Activated naive CD8-positive, alpha-beta T cell treated with anti-CD3 and anti-CD28 coated beads, Interleukin-2, amount 50 U/mL, for 16 hours (primary cell): ENCODE measurements at places on chromosomes 4 and X.

- no peak for DNase-seq
These were observed 14.8 kb upstream of the PAQR3 start for GRCh38 chr4:78953769-78954666.

GRCh38 chr4:40737879-40738278 lies 11.9 kb upstream of the NSUN7 start:
- DNase-seq: no peak

DNA sequence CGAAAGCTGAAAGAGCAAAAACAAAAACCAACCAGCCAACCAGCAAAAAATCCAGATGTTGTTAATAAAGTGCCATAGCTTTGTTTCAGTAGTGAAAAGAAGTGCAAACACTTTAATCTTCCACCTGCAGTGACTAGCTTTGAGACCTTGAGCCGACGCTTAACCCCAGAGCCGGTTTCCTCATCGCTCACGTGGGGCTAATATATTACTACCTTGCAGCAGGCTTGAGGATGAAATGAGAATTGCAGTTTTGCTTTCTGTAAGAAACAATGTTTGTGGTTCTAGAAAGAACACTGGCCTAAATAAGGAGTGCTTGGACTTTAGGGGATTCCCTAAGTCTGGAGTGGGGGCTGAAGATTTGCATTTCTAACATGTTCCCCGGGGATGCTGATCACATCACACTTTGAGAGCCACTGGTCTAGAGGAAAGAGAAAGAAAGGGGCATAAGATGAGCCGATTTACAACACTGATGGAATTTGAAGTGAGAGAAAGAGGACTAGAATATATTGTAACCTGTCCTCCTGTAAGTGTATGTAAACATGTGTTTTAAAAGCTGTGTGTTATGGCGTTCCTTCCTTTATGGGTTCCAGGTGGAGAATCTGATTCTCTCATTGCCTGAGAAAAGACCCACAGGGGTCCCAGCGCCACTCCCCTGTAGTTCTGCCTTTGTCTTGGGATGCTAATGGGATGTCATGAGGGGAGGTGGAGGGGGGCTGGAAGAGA lies 1.4 kb downstream of the FGF2 start:
- no peak for DNase-seq

GRCh38 chr4:38178392-38178995 lies 218.3 kb downstream of the PTTG2 start:
- DNase-seq: no peak

DNA sequence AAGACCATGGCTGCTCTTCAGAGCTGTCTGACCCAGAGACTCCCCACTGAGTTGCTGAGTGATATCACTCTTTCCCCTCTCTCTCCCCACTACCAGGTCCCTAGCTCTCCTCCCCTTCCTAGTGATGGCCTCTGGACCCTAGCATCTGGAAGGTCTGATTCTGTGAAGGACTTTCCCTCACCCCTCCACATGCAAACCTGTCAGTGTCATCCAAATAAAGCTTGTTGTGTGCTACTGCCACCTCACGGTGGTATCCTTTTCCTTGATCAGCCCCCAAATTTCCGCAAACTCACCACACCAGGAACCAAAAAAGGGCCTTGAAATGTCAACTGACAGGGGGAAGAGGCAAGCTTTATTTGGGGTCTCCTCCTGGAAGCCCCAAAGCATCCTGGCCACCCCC lies 500.2 kb downstream of the IDS start:
- DNase-seq: no peak

DNA sequence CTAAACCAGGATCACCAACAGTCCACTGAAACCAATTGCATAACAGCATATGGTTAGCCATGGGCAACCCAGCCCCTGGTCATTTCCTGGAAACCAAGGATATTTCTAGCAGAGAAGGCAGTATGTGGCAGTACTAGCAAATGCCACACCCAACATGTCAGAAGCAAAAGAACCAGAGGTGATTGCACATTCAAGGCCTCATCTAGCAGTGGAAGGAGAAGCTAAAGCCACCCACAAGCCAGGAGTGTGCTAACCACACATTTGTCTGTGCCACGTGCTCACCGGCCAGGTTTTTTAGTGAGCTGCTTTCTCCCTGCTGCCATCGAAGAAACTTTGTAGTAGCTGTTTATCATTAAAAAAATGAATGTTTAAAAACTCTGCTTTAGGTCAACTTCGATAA lies 42.0 kb downstream of the TEC start:
- no peak for DNase-seq

DNA sequence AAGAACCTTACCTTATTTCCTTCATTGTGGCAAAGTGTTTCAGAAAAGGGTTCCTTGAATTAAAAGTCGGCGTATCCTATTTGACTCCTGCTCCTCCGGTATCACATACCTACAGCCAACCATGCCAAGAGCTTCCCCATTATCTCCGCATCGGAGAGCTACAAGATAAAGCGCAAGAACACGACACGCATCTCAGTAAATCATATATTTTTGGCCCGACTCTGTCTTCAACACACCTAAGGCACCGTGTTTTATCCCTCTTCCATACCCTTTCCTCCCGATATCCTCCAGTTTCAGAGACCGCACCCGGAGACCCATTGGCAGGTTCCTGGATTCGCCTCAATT lies 497 bp upstream of the THAP9 start:
- no peak for DNase-seq

- DNase-seq: no peak
These were observed 5.9 kb upstream of the HSD17B10 start for GRCh38 chrX:53440101-53440500.

DNA sequence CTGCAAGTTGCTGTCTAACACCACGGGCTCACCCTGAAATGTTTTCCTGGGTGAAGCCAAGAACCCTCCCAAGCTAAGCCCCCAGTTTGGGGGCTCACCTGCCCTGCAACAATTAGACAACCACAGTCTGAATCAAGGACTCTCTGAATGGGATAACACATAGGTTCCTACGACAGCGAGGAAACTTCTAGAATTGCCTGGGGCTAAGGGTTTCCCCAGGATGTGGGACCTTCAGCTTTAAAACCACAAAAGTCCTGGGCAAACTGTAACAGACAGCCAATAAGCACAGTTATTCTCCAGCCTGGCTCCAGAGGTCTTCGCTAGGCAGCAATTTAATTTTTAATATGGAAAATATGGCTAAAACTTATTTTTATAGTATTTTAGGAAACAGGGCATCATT lies 162.6 kb downstream of the PRKX start:
- no peak for DNase-seq

DNA sequence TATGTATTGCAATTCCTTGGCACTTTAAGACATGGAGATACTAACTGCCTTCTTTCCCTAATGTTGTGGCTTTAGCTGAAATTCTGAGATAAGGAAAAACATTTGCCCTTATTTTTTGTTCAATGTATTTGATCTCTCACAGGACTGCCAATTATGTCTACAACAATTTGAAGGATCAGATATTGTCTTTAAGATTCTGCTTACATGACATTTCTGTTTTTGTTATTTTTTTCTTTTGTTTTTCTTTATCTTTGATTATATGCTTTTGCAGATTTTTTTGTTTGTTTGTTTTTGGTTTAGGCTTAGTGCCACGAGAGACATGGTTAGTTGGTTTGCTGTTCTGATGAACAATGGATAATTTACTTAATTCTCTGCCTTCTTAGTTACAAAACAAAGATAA lies 303.3 kb downstream of the TECRL start:
- no peak for DNase-seq
